ENCODE measurements at places on chromosomes 6 and 20. TPM values are rescaled to one million over a fixed set of nuclear protein-coding genes. Genes with fewer than 3 reads are reported as not detected.

Gene STX11
- 17.2 TPM for total RNA-seq

- DNase-seq, result no peak
These were observed 1.7 kb downstream of the TNXB start for GRCh38 chr6:32107406-32107805.

- DNase-seq, result no peak
These were observed 213.6 kb upstream of the PLCB4 start for GRCh38 chr20:8855315-8855714.

Gene OR2H2
- not detected for total RNA-seq

GRCh38 chr6:169981969-169982368 lies 230.5 kb downstream of the ERMARD start:
- no peak for DNase-seq

- DNase-seq, result no peak
These were observed 140.2 kb downstream of the CD164 start for GRCh38 chr6:109242029-109242428.

GRCh38 chr6:108968325-108969316 lies 120.4 kb downstream of the ARMC2 start:
- DNase-seq, result no peak
